Stimulated activated CD4-positive, alpha-beta T cell treated with anti-CD3 and anti-CD28 coated beads, Interleukin-1b, Interleukin-23, amount 100 ng/mL, for 4 hours (primary cell): ENCODE measurements at places on chromosomes 7 and 10.

GRCh38 chr7:22630069-22630468, 96.9 kb upstream of the IL6 start:
- DNase-seq, result no peak

DNA sequence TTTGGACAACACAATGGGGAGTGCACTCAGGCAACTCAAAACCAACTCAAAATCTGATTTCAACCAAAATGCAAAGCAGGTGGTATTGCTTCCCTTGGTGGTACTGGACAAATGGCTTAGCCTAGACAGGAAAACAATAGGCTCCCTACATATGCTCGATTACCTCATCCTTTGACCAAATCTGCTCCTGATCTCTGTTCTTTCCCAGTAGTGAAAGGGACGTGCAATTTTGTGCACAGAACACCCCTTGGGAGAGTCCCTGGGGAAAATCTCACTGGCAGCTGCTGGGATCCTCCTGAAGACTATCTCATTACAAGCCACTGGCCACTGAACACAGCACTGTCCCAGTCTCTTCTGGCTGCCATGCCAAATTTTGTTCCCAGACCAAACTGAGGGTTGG, 149.2 kb upstream of the VSTM2A start:
- DNase-seq, result no peak

- no peak for DNase-seq
Measured at GRCh38 chr7:84502239-84502638, 307.6 kb upstream of the SEMA3A start.

DNA sequence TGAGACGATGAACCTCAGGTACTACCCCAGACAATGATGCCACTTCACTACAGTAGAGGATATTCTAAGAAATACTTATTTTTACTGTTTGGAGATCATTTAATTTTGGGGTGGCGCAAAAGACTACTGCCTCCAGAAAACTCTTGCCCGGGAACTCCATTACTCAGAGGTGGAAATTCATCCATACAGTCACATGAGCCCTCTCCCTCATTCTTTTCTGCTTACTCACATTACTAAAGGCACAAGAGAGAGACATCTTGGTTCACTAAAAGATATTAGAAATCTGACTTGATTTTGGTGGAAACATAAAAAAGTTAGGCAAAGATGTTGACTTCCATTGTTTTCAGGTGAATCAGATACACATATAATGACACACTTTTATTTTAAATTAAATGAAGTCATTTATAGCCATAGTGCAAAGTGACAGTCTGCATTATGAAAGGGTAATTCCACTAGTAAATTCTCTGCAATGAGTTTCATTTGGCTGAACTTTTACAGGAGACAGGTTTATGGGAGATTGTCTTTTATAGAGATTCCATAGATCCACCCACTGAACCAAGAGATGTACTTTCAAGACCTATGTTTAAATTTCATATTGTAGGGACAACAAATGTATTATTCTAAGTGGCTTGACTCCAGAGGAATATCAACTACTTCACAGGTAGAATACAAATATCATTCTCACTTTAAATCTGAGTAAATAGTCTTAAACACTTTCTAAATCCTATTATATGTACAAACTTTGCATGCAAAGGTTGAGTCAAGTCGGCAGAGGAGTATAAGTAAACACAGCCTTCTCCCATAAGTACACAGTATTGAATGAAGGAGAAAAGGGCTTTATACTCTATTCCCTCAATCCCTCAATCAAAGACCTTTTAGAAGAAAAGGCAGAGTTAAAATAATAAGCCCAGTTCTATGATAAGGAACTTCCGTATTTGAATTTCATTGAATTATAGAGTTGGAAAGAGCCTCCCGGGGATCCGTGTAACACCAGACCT, 18.8 kb downstream of the NEBL start:
- no peak for DNase-seq

DNA sequence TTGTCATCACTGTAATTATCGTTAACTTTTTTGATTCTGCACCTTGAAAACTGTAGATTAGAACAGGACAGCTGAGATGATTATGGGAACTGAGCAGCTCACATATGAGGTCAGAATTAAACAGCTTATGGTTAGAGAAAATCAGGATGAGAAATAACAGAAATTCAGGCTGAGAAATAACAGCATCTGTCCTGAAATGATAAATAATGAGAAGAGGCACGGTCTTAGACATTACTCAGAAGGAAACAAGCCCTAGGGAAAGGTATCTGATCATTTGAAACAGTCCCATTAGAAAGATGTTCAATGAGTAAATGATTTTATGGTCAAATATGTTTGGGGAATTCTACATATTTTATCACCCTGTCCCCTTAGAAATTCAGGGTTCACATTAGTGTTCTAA, 65.6 kb upstream of the PCGF5 start:
- DNase-seq, result no peak

GRCh38 chr10:48598936-48599829, 5.7 kb downstream of the ARHGAP22 start:
- DNase-seq, result no peak

DNA sequence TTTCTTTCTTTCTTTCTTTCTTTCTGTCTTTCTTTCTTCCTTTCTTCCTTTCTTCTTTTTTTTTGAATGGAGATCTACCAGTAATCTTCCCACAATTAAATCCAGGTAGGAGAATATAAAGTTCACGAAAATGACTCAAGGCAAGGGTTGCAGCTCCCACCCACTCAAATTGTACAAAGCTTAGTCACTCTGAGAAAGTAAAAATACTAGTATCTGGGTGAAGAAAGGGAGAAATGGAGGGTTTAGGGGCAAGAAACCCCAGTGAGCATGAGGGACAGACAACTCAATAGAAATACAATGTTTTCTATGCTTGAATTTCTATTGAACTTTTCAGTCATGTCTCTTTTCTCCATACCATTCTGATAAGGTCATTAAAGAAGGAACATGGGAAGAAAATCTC, 200.8 kb downstream of the GATA3 start:
- DNase-seq, result no peak

DNA sequence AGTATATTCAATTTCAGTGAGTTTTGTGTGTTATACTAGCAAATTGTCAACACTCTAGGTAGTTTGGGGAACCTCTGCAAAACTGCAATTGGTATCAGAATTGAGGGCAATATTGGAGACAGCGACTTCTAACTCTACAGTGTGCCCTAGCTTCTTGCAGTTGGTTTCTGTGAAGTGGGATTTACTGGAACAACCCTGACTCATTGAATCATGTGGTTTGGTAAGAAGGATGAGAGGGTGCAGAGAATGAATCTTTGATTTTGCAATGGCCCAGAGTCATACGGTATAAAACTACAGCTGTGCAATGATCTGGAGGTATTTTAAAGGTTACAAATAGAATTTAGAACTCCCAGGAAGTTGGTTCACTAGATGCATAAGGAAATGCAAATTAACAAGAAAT, 129.1 kb upstream of the PPP1R3A start:
- DNase-seq, result no peak
